NCI-H1694 (cell line): ENCODE measurements at places on chromosomes 13 and 19.

- DNase-seq = no peak
Measured at GRCh38 chr13:99320693-99321481, 13.7 kb upstream of the GPR183 start.

DNA sequence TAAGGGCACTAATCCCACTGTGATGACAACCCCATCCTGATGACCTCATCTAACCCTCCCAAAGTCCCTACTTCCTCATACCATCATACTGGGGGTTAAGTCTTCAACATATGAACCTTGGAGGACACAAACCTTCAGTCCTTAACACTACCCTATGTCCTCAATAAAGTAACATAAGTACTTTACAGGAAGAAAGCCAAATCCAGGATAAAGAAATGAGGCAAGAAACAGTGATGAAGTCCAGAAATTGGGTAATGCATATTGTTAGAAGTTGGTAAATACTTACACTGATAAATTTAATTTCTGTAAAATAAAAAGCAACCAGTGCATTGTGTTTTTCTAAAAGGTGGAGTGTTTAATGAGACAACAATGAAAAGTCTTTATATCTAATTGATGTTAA, 284.8 kb upstream of the SOX21 start:
- no peak for DNase-seq

GRCh38 chr13:67726979-67727378, 496.8 kb upstream of the PCDH9 start:
- DNase-seq = no peak

DNA sequence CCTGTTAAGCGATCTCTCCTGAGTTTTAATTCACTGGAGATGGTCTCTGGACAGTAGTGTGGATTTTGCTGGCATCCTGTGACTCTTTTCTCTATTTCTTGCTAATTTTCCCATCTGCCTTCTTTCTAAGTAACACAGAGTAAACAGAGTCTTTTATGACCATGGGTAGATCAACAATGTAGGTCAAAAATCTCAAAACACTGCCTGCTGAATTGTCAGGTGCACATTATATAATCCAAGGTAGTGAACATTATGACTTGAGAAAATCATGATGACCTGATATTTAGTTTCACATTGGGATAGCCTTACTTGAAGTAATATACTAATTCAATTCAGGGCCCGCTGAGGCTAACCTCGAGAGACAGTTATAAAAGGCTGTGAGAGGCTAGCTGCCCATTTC, 180.7 kb downstream of the TDRD3 start:
- no peak for DNase-seq

- no peak for DNase-seq
Measured at GRCh38 chr19:51116736-51117286, 7.9 kb upstream of the SIGLEC9 start.

DNA sequence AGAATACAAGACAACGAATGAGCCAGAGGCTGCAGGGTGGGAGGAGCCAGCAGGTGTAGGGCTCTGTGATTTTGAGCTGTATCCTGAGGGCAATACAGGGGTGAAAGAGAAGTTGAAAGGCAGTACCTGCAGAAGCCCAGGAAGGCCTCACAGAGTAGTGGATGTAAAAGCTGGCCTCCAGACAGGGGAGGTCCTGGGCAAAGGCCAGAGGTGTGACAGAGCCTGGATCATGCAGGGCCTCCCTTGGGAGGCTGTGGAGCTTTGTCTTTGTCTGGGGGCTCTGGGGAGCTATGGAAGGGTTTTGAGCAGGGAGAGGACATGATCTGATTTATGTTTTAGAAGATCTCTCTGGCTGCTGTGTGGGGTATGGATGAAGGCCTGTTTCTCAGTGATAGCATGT, 2.7 kb downstream of the MEGF8 start:
- DNase-seq = no peak

DNA sequence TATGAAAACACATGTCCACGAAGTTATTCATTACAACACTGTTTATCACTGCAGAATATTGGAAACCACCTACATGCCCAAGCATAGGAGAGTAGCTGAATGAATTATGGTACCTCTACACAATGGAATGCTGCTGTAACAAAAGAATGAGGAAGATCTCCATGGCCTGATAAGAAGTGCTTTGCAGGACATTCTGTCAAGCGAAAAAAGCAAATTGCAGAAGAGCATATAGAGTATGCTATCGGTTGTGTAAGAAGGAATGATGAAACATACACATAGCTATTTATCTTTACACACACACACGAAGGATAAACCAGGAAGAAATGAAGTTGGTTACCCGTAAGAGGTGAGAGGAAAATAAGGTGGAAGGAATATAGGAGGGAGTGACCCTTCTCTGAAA, 37.5 kb upstream of the CEACAM20 start:
- no peak for DNase-seq

DNA sequence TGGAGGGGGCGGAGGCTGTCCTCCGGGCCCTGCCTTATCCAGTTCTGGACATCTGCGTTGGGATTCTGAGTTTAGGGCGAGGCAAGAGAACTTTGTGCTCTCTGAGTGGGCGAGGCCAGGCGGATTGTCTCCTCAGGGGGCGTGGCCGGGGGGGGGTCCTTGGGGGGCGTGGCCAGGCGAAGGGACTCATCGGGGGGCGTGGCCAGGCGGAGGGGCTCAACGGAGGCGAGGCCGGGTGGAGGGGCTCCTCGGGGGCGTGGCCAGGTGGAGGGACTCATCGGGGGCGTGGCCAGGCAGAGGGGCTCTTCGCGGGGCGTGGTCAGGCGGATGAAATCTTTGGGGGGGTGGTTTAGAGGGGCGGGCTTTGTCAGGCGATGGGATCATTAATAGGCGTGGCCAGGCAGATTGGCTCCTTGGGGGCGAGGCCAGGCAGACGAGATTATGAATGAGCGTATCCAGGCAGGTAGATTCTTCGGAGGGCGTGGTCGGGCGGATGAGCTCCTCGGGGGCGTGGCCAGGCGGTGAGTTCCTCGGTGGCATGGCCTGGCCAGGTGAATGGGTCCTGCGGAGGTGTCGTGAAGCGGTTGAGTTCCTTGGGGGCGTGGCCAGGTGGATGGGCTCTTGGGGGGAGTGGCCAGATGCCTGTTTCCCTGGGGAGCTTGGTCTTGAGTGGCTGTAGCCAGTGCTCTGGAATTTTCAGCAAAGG, 10.3 kb upstream of the CACNG7 start:
- DNase-seq = no peak

DNA sequence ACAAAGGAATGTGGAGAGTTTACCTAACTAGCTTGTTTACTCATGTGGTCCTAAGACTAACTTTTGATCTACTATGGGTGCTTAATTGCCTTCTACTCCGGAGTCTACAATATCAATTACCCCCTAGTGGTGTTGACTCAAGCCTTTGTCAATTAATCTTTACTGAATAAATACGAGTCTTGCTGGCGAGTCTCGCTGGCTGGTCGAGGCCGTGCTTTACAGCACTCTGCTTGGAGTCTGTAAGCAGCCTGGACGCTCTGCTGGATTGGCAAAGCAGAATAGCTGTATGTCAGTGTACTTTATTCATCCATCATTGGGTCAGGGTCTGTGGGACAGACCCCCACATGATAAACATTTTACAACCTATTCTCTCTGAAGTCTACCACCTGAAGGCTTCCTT, 9.9 kb upstream of the SPART start:
- no peak for DNase-seq

DNA sequence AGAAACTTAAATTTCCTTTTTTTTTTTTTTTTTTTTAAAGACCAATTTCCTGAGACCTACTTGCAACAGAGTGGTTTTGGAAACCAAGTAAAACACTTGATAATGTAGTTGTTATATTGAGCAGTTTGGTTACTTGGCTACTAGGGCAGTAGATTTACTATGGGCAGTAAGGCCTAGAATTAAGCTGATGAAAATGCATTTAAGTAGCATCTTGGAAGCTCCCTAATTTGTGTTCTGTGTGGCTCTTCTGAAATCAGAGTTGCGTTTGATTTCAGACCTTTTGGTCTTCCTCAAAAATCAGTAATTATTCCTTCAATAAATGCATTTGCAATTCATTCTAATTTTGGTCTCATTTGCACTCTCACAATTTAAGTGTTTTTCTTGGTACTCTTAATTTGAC, 810 bp downstream of the GPR180 start:
- DNase-seq = no peak

GRCh38 chr13:53151336-53152056, 122.9 kb downstream of the OLFM4 start:
- peak; percentile 43 for DNase-seq

- no peak for DNase-seq
Measured at GRCh38 chr13:43522788-43523187, 264.0 kb downstream of the ENOX1 start.
